Stimulated activated CD4-positive, alpha-beta T cell treated with anti-CD3 and anti-CD28 coated beads, Interleukin-2, amount 100 ng/mL, for 48 hours (primary cell): ENCODE measurements at places on chromosomes 6 and 20.

DNA sequence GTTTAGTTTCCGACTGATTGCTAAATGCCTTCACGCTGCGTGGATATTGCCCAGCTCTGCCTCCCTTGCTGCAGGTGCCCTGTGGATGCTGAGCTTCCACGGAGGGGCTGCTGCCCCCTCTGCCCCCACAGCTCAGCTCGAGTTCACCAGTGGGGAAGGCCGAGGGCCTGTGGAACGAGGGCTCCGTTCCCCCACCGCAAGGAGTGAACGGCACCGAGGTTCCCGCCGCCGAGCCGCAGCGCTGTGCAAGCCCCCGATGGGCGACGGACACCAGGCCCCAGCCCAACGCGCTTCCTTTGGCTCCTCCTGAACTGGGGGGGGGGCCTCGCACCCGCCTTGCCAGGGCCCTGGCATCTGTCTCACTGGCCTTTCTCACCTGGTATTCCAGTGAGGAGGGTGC, 17.7 kb downstream of the DLL1 start:
- DNase-seq = no peak

DNA sequence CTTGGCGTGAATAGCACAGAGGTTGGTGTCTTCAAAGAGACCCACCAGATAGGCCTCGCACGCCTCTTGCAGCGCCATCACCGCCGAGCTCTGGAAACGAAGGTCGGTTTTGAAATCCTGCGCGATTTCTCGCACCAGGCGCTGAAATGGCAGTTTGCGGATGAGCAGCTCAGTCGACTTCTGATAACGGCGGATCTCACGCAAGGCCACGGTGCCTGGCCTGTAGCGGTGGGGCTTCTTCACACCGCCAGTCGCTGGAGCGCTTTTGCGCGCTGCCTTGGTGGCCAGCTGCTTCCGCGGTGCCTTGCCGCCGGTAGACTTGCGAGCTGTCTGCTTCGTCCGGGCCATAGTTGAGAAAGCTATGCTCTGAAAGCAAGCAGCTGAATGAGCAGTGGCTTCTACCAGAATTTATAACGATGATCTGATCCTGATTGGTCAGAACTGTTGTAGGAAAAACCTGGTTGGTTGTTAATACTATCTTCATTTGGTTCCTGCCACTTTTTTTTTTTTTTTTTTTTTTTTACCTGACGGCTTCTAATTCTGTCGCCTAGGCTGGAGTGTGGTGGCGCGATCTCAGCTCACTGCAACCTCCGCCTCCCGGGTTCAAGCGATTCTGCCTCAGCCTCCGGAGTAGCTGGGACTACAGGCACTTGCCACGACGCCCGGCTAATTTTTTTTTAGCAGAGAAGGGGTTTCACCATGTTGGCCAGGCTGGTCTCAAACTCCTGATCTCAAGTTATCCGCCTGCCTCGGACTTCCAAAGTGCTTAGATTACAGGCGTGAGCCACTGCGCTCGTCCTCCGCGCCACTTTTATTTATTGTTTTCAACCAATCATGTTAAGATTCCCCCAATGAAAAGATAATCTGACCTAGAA, 21.5 kb downstream of the OR2B2 start:
- DNase-seq = peak; percentile 66

GRCh38 chr6:15751721-15752350, 89.0 kb upstream of the DTNBP1 start:
- no peak for DNase-seq

DNA sequence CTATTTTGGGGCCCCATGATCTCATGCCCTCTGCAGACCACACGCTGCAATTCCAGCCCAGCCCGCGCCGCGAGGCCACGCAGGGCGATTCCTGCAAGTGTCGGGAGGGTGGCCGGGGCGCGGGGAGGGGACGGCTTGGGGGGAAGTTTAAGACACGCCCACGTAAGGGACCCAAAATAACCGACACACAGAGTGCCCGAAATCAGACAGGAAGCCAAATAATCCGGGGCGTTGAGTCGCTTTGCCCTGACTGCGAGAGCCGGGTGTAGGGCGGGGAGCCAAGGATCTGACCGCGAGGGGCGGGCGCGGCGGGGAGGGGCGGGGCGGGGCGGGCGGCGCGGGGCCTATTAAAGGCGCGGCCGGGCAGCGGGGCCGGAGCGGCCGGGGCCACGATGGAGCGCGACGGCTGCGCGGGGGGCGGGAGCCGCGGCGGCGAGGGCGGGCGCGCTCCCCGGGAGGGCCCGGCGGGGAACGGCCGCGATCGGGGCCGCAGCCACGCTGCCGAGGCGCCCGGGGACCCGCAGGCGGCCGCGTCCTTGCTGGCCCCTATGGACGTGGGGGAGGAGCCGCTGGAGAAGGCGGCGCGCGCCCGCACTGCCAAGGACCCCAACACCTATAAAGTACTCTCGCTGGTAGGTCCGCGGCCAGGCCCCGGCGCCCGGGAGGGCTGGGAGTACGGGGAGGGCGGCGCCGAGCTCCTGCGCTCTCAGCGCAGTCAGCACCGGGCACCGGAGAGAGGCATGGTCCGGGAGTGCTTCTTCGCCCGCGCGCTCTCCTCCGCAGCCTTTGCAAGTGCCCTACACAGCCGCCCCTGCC, at the start of gene ENPP1:
TSS of gene ENPP1 (plus strand) at position 377 of the 816 bp plus-strand sequence. CDS start at position 393, 16 bp downstream.
- DNase-seq = peak; percentile 23

- no peak for DNase-seq
Measured at GRCh38 chr20:23702021-23702420, 13.2 kb upstream of the CST4 start.

- DNase-seq = no peak
Measured at GRCh38 chr6:108546079-108547049, 14.4 kb upstream of the FOXO3 start.

GRCh38 chr6:37648465-37649330, 49.0 kb downstream of the MDGA1 start:
- no peak for DNase-seq

DNA sequence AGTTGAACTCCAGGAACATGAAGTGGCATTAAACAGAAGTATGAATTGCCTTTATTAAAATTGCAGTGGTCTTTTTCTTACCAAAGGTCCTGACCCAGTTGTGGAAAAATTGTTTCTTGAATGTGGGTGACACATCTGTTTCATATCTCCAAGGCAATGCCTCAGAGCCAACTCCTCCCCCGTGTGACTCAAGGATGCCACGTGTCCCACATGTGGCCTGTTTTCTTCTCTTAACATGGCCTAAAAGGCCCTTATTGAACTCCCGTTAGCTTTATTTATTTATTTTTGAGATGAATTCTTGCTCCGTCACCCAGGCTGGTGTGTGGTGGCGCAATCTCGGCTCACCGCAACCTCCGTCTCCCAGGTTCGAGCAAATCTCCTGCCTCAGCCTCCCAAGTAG, 128.4 kb upstream of the ESR1 start:
- peak; percentile 15 for DNase-seq

- no peak for DNase-seq
Measured at GRCh38 chr6:3471711-3472110, 14.9 kb upstream of the SLC22A23 start.

DNA sequence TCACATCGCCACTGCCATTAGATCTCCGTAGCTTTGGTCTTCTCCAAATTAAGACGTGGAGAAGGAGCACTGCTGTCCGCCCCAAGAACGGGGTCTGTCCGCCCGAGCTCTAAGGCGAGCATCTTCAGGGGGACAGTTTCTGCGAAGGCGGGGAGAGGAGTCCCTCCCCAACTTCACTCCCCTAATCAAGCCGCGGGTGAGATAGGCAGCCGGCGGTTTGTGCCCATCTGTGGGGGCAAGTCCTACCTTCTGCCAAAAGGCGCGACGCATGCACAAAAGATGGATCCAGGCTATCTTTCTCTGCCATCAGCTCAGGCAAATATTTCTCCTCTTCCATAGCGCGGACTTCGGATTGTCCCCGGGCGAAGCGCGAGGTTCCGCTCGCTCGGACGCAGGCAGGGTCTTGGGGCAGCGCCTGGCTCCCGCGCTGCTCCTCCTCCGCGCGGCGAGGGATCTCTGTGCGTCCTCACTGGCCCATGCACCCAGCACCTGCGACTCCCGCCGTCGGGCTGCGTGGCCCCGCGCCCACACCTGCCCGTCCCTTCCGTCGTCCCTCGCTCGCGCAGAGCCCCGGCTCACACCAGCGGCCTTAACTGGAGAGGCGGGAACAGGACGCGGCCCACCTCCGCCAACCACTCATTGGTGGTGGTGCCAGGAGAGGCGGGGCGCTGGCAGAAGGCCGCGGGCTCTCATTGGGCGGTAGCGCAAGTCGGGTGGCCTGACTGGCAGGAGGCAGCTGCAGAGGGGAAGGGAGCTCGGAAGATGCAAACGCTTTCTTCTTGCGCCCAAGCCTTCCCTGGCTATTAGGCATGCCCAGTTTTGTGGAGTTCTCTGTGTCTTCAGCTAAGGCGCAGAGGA, at the start of gene KHDRBS2:
TSS of gene KHDRBS2 (minus strand) at position 614 of the 858 bp plus-strand sequence.
- DNase-seq = peak; percentile 1

- no peak for DNase-seq
Measured at GRCh38 chr6:136553166-136553787, 3.1 kb upstream of the MAP7 start.
